ENCODE measurements at places on chromosomes 5 and 9. TPM values are rescaled to one million over a fixed set of nuclear protein-coding genes. Genes with fewer than 3 reads are reported as not detected.

GDF9 gene
- total RNA-seq = not detected

- DNase-seq = no peak
These were observed 64.6 kb upstream of the CAST start for GRCh38 chr5:96597438-96598020.

TLR4 gene
- total RNA-seq = 3.9 TPM

DNA sequence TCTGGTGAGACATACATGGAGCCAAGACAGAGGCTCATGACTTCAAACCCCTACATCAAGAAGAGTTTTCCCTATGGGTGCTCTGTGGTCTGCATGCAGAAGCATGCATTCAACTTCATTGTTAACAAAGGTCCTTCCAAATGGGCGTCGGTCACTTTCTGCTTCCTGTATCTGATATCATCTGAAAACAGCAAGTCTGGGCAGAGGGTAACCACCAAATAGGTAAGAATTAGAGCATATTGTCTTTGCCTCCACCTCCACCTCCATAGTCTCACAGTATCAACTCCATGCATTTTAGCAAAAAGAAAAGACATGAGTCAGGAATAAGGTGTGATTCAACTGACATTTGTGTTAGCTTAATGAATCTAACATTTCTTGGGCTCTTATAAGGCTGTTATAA is 462.9 kb downstream of the DMRT2 start:
- DNase-seq = no peak

- DNase-seq = no peak
These were observed 1.6 kb downstream of the CFAP95 start for GRCh38 chr9:69822116-69822750.

DNA sequence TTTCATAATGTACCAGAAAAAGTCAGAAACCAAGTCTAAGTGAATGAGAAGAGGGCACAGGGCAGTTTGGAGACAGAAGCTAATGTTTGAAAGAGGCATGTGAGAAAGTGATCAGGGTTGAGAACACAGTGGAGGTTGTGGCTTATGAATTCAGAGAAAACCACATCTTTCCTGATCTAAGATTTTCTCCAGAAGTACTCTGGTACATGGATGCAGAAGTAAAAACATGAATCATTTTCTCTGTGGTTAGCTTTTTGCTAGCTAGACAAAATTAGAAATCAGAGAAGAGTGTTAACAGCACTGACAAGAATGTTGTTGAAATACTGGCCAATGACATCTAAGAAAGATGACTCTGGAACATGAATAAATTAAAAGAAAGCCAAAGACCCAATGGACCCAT is 541.1 kb downstream of the DNAH5 start:
- no peak for DNase-seq

GRCh38 chr9:133476036-133476931 is 2.6 kb downstream of the SLC2A6 start:
- DNase-seq = no peak

- DNase-seq = no peak
These were observed 32.0 kb downstream of the SEMA5A start for GRCh38 chr5:9513827-9514226.

DNA sequence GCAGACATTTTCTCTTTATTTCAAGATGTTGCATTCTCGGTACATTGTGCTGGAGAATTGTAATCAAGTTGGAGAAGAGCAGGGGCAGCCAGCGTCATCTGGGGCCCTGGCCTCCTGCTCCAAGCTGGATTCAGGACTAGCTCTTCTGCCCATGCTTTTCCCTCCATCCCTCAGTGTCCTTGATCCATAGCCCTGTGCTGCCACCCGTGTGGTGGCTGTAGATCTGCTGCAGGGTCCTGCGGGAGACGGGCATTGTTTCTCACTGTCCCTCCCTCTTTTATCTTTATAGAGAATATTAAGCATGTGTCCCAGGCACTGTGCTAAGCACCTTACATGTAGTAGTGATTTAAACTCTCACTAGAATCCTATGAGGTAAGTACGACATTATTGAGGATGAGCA is 60.5 kb upstream of the HAND1 start:
- DNase-seq = no peak

SLC6A19 gene
- total RNA-seq = not detected

DNA sequence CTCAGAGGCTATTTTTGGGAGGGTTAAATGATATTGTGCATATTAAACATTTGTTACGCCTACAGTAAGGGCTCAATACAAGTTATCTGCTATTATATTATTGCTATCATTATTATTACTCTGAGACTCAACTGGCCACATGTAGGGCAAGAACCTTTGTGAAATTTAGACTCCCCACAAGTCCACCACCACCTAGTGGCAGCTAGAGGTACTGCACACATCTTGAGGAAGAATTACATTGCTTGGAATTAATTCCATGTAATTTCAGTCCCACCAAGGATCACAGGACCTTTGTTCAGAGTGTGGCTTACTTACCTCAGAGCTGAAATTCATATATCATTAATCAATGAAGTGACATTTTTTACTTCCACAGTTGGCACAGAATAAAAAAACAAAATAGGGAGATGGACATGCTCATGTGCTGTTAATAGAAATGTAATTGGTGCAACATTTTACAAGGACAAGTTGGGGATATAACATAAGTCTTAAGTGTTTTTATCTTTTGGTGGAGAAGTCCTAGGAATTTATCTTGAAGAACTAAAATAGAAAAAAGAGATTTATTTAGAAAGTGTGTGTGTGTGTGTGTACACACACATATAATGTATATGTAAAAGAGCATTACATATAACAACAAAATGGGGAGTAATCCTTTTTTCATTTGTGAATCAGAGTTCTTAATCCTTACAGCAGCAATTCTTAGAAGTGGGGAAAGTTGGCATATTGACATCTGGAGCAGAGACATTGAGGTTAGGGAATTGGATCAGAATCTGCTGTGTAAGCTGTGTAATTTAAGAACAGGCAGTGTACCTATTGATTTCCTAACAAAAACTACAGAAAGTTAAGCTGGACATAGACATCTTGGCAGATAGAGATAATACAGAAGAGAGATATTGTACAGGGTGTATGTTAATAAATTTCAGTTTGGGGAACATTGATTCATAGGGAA is 11.2 kb downstream of the MSANTD3 start:
- DNase-seq = peak; percentile 59

All from MG63 (cell line).